Stimulated activated CD4-positive, alpha-beta T cell treated with anti-CD3 and anti-CD28 coated beads, Interleukin-4, amount 100 ng/mL, for 48 hours (primary cell): ENCODE measurements at places on chromosomes 2 and 18.

DNA sequence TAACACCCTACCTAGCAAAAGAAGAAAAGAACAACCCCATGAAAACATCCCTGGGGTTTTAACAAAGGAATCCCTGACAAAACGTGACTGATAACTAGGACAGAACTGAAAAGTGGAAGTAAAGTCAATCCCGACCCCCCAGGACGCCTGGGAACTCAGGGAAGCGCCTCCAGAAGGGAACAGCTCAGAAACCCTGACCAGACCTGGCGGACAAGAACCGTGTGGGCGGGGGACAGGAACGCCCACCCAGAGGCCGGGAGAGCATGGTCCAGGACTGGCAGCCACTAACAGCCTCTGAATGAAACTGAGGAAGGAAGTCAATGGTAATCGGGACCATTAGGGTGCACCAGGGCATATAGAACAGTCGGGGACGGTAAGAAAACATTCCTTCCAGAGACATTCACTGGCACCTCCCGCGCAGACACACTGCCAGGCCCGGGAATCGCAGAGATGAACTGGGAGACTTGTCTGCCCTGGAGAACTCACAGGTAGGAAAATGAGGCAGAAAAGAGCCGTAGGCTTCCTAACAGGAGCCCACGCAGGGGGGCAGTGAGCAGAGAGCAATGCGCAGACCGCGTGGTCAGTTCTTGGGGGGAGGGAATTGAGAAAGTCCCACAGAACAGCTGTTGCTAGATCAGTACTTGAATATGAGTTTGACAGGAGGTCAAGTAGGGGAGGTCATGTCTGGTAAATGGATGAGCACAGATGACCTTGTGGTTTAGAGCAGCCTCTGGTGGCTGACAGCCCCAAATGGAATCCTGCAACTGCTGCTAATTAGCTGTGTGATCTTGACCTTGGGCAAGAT lies 1.3 kb upstream of the TBC1D8 start:
- DNase-seq: no peak

DNA sequence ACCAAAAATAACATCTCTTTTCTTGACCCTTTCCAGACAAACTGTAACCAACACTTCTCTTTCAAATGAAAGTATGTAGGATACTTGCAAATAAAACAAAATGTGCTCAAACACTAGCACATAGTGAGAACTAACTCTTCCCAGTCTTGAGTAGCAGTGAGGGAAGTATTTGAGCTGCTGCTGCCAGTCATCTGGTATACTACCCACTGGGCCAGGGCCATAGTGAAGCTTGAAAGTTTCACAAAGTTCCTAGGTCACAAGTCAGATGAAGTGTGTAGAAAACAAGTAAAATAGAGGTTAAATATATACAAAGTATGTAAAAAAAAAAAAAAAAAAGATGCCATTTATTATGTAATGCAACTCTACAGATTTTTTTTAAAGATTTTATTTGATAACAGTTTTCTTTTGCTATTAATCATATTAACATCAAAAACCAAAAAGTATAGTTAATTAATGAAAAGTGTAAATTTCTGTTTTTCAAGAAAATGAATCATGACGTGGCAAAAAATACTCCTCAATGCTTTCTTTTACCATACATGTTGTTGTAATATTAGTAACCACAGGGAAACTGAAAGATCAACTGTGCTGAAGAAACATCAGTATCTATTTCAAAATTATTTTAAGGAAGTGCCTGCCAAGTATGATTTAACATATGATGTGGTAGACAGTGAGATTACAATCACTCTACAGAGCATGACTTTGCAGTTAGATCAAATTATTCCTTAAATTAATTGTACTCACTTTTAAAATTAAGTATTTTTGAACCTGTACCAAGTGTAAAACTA lies 21.6 kb upstream of the TRIB2 start:
- no peak for DNase-seq

- no peak for DNase-seq
These were observed 50.2 kb downstream of the AGAP1 start for GRCh38 chr2:235543851-235544688.

DNA sequence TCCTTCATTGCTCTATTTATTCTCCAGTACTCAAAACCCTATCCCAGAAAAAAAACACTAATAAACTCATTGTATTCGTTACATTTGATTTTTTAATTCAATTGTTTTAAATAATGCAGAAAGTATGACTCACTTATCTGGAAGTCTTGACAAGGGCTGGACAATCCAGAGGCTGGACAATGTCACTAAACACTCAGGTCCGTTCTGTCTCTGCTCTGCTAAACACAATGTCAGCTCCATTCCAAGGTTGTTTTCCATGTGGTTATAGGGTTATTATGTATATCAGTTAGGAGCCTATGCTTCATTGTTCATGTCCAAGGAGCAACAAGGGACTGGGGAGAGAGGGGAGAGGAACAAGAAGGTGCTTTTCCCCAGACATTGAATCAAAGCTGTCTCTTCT lies 125.5 kb downstream of the IRS1 start:
- no peak for DNase-seq

- no peak for DNase-seq
These were observed 79.6 kb downstream of the LRATD1 start for GRCh38 chr2:14712111-14712510.

DNA sequence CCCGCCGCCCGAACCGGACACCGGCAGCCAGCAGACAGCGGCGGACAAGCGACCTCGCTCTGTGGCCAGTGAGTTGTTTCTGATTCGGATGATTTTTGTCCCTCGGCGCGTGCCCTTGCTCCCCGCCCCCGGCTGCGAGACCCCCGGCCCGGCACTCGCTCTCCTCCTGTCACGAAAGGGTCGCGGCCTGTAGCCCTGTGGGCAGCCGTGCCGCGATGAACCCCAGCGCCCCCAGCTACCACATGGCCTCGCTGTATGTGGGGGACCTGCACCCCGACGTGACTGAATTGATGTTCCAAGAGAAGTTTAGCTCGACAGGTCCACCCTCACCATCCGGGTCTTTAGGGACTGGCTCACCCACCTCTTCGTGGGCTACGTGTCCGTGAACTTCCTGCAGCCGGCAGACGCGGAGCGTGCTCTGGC lies 1257.5 kb upstream of the ACVR2A start:
- DNase-seq: no peak

DNA sequence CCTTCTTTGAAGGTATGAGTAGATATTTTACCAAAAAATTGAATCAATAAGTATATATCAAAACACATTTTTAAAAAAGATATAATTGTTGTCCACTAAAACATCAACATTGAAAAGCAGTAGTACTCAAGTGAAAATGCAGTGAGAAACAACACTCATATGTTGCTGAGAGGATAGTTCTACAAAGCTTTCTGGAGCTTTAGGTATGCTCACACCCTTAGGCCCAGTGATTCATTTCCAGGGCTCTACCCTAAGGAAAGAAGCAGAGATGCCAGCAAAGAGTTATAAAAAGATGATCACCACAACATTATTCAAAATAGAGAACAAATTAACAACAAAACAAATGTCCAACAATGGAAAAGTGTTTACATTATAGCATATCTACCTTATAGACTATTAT lies 197.3 kb upstream of the CCDC150 start:
- no peak for DNase-seq

- DNase-seq: no peak
These were observed 677.0 kb upstream of the FANCL start for GRCh38 chr2:58918141-58918540.

DNA sequence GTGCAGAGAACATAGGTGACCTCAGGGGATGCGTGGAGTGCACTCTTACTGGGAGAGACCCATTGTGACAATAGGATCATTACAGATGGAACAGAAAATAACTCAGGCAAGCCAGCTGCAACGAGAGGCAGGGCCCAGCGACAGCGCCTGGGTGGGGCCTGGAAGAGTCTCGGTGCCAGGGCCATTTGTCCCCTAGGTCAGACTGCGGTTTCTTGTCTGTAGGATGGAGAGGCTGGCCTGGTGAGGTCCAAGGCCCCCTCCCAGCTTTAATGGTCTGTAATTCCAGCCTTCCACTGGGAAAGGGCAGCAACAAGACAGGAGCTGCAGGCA lies 208.6 kb upstream of the APCDD1 start:
- DNase-seq: no peak
